ENCODE measurements at places on chromosomes 7 and 10.

- no peak for DNase-seq
These were observed 158.3 kb downstream of the TCF7L2 start for GRCh38 chr10:113108194-113108835.

DNA sequence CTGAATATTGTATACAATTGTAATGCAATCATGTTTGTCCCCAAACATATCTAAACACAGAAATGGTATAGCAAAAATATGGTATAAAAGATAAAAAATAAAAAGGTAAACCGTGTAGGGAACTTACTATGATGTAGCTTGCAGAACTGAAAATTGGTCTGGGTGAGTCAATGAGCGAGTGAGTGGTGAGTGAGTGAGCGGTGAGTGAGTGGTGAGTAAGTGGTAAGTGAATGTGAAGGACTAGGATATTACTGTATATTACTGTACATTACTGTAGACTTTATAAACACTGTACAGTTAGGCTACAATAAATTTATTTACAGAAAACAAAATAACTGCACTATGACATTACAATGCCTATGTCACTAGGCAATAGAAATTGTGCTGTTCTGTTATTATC lies 1163.2 kb upstream of the SORCS1 start:
- DNase-seq = no peak

DNA sequence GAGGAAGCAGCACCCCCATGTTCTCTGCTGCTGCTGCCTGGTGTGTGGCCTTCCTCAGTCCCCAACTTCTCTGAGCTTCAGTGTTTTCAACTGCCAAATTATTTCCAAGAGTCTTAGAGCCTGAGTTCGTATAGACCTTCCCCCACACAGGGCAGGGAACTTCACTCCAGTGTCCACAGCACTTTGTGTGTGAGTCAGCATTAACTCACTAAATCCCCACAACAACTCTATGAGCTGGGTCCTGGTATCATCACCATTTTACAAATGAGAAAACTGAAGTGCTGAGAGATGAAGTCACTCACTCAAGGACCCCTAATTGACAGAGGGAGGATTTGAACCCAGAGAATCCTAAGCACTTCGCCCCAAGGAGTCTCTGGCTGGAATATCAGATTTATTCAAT lies 48.3 kb downstream of the ADCYAP1R1 start:
- DNase-seq = no peak

DNA sequence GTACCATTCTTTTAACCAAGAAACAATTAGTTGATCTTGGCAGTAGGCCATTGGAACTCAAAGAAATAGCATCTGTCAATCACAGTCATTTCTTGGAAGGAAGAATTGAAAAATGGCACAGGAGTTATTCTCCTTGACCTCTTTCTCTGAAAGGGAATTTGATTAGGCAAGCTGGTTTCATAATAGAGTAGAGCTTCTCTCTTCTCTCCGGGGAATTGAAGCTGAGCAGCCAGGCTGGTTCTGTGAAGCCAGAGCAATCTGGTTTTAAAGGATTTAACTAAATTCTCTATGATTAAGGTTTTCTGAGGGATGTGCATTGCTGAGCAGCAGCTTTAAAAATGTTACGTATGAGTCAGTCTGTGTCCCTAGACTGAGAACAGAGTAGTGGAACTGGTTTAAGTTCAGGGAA lies 70.2 kb downstream of the AHCYL2 start:
- no peak for DNase-seq

DNA sequence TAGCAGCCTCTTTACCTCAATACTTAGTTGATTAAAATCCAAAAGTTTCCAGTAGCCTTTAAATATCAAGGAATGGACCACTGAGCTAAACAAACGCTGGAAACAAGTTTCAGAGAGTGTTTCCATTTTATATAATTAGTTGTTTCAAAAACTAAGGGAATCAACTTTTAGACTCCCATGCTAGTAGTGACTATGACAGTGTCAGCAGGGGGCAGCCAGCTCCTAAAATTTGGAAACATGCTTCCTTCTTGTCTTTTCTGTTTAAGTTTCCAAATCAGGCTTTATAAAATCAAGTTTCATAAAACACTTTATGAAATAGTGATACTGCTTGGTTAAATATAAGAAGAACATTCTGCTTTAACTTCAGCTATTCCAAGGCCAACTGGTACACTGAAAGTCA lies 138.2 kb upstream of the TMEM229A start:
- no peak for DNase-seq

DNA sequence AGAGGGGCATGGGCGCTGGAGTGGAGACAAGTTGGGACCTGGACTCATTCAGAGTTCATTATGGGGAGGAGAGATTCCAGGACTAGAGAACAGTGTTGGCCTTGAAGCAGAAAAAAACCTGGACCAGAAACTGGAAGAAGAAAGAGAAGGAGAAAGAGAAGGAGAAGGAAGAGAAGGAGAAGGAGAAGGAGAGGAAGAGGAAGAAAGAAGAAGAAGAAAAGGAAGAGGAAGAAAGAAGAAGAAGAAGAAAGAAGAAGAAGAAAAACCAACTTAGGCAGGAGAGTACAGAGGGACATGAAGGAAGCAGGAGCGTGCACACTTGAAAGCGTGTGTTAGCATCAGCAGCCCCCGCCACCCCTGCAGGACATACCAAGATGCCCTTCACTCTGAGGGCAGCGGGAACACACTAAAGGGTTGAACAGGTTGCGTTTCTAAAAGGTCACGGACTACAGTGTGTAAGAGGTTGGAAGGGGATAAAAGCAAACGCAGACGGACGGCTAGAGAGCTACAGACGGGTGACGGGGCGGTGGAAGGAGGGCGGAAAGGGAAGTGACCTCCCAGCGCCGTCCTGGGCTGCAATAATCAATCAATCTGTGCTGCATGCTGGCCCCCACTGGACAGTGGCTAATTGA lies 95.3 kb downstream of the SEC61G start:
- DNase-seq = no peak

GRCh38 chr7:129191272-129191671 lies 2.8 kb downstream of the SMO start:
- DNase-seq = no peak

DNA sequence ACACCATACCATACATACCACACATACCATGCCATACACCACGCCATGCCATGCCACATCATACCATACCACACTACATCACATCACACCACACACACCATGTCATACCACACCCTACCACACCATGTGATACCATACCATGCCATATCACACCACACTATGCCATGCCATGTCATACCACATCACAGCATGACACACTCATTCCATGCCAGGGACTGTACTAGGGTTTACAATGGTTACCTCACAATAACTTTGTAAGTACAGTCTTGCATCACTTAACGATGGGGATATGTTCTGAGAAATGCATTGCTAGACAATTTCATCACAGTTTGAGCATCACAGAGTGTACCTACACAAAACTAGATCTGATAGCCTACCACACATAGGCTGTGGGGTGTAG lies 14.5 kb downstream of the PYROXD2 start:
- no peak for DNase-seq

DNA sequence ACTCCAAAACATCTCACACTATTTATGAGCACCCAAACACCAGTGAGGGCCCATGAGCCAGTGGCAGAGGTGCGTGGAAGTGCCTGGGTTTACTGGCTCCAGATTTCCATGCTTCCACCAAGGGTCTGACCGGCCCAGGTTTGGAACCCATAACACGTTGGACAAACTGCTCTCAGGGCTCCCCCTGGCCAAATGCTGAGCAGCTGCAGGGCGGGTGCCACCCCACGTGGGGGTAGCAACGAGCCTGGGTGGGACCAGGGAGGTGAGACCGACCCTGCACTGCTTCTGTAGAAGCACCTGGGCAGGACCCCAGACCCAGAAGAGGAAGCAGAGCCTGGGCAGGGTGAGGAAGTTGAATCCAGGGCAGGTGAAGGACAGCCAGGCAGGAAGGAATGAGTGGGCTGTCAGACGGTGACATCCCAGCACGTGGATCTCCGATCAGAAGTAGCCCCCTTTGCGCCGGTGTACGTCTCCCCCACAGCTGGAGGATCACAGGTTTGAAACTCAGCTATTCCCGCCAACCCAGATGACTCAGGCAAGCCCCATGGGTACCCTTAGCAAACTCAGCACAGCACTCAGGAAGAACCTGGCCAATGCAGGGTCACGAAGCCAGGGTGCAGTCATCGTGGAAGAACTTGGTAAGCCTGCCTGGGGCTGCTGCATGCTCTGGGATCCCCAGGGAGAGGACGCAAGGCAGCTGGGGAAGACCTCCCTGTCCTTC lies 100.4 kb upstream of the DDC start:
- DNase-seq = no peak

GRCh38 chr7:93843260-93843659 lies 47.3 kb downstream of the TFPI2 start:
- DNase-seq = no peak
